ENCODE measurements at places on chromosomes 6 and 20.

DNA sequence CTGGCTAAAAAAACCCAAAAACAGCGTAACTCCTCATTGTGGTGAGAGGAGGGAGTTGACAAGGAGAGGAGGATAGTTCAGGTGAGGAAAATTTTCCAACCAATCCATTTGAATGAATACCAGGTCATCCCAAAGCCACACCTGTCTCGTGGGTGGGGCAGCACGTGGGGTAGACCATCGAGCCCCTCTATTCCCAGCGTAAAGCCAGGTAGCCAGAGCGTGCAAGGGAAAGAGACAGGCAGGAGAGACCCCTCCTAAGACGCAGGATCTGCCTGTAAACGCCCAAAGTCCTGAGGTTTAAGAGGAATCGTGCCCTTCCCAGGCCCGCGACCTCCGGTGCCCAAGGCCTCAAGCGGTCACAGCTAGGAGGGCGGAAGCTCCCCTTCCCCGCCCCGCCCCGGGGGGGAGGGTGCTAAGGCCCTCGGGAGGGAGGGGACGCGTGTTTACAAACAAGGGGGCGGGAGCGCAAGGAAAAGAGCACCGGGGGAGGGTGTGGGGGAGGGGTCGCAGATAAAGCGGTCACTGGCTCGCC is 712 bp downstream of the RXRB start:
- peak; percentile 83 for DNase-seq

GRCh38 chr6:165446331-165446730 is 136.9 kb upstream of the C6orf118 start:
- no peak for DNase-seq

DNA sequence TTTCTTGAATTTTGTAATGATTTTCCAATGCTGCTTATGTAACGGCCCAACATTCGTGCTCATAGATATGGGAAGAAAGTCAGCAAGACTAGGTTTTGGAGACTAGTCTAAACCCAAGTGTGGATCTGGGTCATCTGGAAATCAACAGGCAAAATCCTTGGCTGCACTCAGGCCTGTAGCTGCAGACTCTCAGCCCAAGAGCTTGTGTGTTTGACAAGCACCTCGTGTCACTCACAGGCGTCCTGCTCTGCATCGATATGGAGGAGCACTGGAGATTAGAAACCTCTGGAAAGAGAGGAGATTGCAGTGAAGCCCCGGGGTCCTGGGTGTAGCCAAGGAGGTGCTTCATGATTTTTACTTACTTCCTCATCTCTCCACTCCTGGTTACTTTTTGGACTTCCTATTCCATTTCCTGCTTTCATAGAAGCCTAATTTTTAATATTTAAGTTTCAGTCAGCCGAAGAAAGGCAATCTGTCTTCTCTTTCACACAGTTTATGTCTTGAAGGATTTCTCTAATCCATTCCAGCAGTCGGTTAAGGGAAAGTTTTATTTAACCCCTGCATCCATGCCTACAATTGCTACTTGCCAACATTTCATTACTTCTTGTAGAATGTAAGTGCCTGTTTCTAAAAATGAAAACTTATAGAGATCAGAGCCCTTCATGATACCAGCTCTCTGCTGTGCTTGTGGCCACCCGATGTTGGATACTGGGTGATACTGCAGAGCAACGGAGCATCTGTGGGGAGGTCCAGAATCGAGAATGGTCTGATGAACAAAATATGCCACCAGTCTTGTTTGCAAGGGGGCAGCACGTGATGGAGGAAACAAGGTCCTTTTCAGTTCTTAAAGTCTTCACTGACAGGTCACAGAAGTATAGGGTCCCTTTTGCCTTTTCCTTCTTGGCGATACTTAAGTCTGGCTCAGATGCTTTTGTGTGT is 296.3 kb downstream of the QKI start:
- no peak for DNase-seq

DNA sequence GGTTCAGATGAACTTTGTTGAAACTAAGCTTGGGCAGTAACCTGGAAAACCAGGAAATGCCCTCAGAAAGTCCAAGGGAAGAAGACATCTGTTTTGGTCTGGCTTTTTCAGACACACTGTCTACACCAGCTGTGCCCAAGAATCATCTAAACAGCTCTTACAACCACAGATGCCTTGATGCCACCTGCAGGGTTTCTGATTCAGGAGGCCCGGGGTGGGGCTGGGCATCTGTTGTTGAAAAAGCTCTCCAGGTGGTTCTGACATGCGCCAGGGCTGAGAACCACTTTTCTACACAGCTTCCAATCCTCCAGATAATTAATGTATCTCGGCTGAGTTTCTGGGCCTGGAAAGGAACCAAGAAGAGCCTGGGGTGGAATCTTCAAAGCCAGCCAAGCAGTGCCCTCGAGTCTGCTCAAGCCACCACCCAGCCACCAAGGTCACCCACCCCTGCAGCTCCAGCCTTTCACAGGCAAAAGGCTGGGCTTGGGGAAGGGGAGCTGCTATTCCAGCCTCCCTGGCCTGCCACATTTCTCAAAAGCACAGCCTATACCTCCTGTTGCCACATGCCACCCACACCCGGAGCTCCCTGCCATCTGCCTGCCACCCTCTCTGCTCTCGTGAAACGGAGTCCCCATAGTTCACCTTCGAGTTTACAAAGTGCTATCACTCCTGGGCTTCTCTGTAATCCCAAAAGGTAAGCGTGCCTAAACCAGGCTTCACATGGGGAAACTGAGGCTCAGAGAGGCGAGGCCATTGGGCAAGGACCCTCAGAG is 9.4 kb downstream of the MDGA1 start:
- DNase-seq, result no peak

- DNase-seq, result no peak
Observed at GRCh38 chr20:49034070-49034732, 11.9 kb upstream of the CSE1L start.

- no peak for DNase-seq
Observed at GRCh38 chr20:57325632-57326356, 3.8 kb upstream of the SPO11 start.

DNA sequence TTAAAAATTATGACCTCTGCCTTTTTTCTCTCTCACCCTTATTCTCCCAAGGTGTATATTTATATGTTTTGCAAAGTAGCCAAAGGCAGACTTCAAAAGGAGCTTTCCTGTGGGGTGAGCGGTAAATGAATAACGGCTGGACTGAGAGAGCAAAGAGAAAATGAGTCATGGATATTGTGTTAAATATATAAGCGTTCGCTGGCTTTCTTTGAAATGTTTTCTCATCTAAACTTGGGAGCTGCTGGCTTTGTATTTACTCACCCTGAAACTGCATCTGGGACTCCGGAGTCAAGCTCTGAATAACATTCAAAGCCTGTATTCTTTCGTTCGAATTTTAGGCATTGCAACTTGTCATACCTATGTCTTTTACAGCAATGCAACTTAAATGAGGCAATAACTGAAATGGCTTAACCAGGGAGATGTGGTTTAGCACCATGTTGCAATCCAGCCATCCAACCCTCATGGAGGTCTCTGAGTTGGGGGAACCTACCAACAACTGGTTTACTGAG is 32.0 kb downstream of the ATXN1 start:
- DNase-seq, result peak; percentile 89

DNA sequence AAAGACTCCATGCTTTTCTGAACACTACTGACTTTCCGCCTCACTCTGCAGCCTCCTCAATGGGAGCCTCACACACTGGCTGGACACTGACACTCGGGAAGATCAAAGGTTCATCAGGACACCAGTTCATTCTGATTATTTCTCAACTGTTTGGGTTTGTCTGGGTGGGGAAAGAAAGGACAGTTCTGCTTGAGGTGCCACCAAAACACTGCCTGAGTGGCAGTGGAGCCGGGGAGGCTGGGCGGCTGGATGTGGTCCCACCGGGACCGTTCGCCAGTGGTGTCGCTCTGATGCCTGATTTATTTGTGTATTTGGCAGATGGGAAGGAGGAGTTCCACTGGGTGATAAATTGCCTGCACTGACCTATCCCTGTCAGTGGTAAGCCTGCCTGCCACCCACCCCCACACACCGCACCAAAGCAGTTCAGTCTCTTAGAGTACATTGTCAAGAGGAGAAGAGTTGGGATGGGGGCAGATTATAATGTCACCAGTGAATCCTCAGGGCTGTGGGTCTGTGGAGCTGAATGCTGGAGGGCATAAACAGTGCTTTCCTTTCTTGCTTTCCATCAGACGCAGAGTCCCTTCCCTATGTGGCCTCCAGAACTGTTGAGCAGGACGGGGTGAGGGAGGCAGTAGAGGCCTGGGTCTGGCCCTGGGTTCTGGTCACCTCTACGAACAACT is 49.8 kb downstream of the EDN1 start:
- DNase-seq, result no peak

- no peak for DNase-seq
Observed at GRCh38 chr20:17822039-17822438, 122.3 kb downstream of the BANF2 start.

GRCh38 chr6:85866758-85867401 is 224.2 kb upstream of the SYNCRIP start:
- no peak for DNase-seq

DNA sequence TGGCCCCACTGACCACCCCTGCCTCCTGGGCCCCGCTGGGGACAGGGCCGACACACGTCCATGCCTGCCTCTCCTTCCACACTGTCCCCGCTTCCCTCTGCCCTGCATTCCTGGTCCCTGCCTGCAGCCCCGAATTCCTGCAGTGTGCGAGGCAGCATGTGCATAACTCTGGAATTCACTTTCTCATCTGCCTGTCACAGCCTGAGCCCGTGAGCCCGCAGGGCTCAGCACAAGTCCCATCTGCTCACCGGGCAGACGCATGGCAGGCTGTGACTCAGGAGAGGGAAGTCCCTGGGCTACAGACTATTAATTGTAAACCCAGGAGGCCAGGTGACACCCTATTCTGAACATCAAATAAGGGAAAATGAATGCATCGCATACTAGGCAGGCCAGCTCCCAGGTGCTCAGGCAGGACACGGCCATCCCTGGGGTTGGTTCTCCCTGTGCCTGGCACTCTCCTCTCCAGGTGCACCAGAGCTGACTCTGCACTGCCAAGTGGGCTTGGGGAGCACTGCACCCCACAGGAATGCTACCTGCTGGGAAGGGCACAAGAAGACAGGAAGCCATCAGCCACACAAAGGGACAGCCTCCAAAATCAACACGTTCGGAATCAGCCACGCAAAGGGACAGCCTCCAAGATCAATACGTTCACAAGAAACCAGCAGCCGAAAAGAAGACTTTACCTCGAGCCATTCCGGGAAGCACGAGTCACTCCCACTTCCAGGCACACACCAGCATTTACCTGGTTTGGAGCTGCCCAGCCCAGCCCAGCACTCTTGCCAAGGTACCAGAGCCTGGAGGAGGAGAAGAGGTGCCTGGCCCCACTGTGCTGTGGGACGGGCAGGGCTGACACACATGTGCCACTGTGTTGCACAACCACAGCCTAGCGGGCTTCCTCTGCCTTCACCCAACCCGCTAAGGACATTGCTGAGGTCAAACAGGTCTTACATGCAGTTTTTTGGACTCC is 65.9 kb downstream of the DLL1 start:
- DNase-seq, result no peak

DNA sequence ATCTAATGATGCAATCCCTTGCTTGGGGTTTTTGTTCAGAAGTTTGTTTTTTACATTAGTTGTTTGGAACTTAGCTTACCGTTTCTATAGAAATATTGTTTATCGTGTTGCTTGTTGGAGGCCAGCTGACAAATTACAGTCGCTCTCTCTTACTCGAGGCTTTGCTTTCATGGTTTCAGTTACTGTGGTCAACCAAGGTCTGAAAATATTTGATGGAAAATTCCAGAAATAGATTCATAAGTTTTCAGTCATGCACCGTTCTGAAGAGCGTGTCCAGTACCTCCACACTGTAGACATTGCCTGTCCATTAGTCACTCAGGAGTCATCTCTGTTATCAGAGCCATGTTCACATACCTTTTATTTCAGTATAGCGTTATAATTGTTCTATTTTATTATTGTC is 47.9 kb downstream of the DEK start:
- no peak for DNase-seq

- no peak for DNase-seq
Observed at GRCh38 chr6:16841241-16841640, 80.0 kb upstream of the ATXN1 start.

All from activated CD4-positive, alpha-beta T cell treated with anti-CD3 and anti-CD28 coated beads, Interleukin-2, amount 50 U/mL, for 16 hours (primary cell).